ENCODE measurements at places on chromosomes 6 and 20.

- no peak for DNase-seq
Measured at GRCh38 chr6:22929311-22929985, 360.1 kb downstream of the HDGFL1 start.

DNA sequence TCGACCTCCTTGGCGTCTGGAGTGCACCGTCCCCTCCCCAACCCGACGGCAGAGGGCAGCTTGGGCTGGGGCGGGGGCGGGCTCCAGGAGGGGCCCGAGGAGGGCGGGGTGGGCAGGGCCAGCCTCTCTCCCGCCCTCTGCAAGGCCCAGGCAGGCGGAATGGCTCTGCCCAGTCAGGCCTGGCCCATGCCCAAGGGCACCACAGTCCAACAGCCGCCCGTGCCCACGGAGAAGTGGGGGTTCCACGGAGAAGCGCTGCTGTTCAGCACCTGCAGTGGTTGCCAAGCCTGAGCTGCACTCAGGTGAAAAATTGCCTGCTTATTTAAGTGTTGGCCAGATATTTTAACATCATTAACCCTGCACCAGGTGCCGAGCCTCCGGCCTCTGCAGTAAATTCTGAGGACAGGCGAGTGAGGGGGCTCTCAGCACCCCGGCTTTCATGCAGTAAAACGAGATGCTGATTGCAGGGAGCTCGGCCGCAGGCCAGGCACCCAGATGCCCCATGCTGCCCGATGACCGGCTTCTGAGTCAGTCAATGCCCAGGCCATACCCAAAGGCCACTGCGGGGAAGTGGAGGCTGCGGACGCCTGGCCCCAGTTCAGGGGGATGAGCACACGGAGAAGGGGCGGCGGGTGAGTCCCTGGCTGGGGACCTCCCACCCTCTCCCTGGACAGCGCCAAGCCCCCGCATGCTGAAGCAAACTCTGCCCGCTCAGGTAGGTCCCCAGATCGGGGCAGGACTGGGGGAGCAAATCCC, at the start of gene SRMS:
TSS of gene SRMS (minus strand) at position 25 of the 756 bp plus-strand sequence. CDS start 286 bp downstream, outside the sequence.
- DNase-seq: no peak

- DNase-seq: no peak
Measured at GRCh38 chr6:123053602-123054225, 57.7 kb downstream of the CLVS2 start.

DNA sequence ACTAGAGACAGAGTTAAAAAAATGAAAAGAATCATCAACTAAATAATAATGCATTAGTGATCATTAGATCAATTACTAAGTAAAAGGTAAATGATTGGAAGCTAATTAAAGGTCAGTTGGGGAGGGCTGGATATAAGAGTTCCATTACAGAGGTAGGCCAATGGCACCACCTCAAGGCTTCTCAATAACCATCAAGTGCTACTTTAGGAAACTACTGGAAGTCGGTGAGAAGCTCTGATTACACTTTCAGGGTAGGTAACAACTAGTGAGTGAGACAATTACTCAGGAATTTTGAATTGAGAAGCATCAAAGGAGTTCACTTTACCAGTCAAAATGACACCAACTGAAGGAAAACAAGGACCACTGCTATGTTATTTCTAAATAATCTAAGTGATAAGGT, 90.2 kb upstream of the HDAC2 start:
- no peak for DNase-seq

DNA sequence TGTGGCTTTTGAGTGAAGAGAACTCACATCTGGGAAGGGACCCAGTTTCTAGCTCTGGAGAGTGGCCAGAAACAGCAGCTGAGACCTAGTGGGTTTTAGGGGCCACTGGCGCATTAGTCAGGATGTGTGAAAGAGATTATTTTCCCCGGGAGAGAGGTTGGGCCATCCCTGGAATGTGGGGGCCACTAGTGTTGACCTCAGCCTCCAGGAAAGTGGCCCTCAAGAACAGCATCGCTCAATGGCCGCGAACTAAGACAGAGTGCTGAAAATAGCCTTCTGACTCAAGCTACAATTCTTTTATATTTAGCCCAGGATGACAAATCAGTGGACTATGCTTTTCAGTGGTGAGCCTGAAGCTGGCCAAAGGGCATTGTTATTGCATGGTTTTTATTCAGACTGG, 210.4 kb upstream of the RNF24 start:
- DNase-seq: peak; percentile 97

- DNase-seq: no peak
Measured at GRCh38 chr6:8481727-8482126, 46.4 kb upstream of the SLC35B3 start.

Measured in astrocyte of the cerebellum (primary cell).